GM12878 (cell line): ENCODE measurements at places on chromosomes 12 and 14.

- no peak for DNase-seq
These were observed 1098.7 kb downstream of the BCL11B start for GRCh38 chr14:98173305-98173704.

- DNase-seq = no peak
These were observed 158.1 kb downstream of the FLRT2 start for GRCh38 chr14:85688006-85688405.

GRCh38 chr12:82415402-82415801 is 57.1 kb downstream of the METTL25 start:
- DNase-seq = no peak

DNA sequence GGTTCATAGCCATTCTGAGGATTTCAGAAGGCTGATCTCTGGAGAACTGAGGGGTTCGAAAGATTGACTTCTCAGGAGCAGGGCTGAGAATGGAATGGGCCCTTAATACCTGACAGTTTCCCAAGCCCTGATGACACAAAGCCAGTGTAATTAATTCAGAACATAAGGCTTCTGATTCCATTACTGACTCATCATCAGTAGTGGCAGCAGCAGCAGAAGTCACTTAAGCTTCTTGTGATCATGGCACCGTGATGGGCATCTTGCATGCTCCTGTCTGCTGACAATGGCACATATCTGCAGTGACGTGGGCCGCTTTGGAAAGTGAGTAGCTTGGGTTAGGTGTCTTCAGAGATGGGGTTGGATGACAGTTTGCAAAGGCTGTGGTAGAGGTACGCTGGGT is 38.2 kb upstream of the GSG1 start:
- no peak for DNase-seq

- no peak for DNase-seq
These were observed 15.2 kb downstream of the PPFIBP1 start for GRCh38 chr12:27539191-27539631.

- no peak for DNase-seq
These were observed 490.3 kb downstream of the APAF1 start for GRCh38 chr12:99135376-99135775.

DNA sequence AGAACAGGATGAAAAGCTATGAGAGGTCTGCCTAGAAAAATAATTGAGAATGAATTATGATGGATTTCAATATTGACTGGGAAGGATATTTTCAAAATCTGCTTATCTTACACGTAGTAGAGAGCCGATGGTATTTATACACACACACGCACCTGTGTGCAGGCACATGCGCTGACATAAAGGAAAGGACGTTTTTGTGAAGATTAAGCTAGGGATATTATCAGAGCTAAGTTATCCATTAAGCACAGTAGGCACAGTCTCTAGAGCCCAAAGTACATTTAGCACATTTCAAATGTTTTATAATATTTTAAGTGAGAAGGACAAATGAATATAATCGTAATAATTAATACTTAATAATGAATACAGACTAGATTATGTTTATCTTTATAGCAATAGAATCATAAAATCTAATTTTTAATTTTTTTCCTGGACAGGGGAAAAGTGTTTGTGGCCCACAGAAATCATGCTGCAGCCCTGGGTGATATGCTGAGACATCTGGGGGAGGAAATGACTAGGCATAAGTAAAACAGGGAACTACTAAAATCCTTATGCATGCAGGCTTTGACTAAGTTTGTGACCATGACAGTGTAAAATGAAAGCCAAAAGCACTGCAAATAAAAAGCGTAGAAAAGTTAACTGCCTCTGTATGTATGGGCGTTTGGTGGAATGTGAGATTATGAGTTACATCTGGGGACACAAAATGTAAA is 146.1 kb downstream of the KITLG start:
- DNase-seq = peak; percentile 28

DNA sequence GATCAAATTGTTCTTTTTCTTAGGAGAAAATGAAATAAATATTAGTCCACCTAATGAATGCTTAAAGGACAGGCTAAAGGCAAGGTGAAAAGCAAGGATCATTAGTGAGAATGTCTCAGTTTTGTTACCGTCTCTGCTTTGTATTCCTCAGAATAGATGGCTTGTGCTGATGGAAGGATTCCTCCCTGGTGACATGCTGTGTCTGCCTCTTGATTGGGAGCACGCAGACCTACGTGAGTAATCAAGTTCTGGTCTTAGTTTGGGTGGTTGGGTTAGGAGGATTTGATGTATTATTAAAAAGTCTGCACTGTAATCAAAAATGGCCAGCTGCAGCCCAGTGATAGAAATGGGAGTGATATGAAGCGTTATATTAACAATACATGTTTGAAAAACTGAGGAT is 78.8 kb upstream of the RTL1 start:
- DNase-seq = no peak

GRCh38 chr14:32366986-32367385 is 37.9 kb downstream of the AKAP6 start:
- no peak for DNase-seq

GRCh38 chr12:67802731-67803130 is 154.2 kb downstream of the DYRK2 start:
- DNase-seq = no peak

DNA sequence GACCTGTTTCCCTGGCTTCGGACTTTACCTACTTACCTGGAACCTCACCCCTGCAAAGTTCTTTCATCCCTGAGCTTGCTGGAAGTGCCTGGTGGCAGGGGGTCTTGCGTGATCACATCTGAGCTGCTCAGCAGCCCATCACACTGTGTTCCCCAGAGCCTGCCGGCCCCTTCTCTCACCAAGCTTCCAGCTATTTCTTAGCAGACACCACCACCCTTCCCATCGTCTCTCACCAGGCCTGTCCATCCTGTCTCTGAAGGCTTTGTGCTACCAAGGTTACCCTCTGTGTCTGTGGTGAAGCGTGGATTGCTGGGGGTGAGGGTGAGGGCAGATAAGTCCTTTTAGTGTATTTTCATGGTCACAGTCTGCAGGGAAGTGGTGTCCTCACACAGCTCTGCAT is 78.8 kb upstream of the NRXN3 start:
- no peak for DNase-seq

DNA sequence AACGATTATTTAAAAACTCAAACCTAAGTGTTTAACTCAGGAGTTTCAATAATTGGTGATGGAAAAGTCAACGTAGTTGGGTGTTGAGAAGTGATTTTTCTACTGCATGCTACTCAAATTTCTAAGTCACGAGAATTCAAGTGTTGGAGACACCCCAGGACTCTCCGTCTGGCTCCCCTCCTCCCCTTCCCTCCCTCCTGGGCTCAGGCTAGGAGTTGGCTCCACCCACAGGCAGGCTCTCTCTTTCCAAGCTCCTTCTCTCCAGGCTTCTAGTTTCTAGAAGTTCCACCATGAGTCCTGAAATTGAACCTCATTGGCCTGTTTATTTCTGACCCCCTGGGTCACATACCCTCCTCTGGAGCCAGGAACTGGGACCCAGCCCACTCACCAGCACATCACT is 73.0 kb downstream of the TMEM132D start:
- DNase-seq = no peak

DNA sequence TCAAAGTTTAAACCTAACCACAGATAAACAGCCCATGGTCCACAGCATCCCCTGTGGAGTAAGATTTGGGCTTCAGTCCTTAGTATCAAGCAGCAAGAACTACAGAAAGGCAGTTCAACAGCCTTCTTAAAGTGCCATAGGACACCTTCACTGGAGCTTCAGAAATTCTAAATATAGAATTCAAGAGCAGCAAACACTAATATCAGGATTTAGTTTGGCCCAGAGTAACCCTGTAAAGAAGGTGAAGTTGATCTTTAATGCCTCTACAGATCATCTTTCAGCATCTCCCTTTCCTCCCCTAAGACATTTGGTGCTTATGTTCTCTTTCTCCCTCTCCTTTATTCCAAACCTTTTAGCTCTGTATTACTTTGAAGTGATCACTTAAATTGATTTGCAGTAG is 59.5 kb upstream of the ARHGAP5 start:
- no peak for DNase-seq

DNA sequence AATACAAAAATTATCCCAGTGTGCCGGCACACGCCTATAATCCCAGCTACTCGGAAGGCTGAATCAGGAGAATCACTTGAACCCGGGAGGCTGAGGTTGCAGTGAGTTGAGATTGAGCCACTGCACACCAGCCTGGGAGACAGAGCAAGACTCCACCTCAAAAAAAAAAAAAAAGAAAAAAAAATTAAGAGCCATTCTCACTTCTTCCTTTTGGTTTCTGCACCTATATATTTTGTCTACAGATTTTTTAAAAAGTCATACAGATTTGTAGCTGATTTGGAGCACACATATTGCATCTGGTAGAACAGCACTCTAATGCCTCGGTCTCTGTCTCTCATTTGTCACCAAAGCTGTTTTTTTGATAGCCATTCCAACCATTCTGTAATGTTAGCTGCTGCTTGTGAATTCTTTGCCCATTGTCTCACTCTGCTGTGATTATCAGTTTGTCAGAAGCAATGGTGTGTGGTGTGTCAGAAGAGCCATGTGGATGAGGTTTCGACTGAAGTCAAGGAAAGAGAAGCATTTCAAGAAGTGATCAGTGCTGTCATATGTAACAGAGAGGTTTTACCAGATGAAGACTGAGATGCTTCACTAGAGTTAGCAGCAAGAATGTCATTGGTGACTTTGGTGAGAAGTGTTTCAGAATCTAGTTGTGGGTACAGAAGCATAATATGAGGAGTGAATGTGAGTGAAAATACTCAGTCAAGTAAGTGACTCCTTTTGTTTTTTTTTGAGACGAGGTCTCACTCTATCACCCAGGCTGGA is 8.7 kb upstream of the KTN1 start:
- DNase-seq = no peak

- DNase-seq = peak; percentile 35
These were observed 19.5 kb upstream of the CDK17 start for GRCh38 chr12:96419576-96420276.

DNA sequence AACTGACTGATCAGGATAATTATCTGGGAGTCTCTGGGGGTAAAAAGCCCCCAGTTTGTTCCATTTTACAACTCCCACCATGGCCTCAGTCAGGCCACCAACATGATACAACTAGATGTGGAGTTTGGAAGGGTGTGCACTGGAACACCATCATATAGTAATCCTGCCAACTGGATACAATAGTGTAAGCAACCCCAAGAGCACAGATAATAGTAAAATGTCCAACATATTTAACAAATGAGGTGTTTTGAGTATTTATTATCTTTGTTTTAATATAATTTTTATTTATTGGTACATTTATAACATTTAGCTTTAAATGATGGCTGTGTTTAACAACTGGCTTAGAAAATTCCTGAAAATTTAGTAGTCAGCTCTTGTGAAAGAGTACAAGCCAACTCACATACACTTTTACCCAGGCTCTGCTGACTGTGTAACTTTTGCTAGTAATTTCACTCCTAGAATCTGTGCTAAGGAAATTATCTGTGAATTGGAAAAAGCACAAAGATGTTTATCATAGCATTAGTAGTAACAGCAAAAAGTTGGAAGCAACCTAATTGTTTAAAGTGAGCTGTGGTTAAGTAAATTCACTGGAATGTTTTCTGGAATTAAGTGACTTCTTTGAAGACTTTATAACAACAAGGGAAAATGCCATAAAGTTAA is 196.8 kb downstream of the RAD51B start:
- DNase-seq = no peak

DNA sequence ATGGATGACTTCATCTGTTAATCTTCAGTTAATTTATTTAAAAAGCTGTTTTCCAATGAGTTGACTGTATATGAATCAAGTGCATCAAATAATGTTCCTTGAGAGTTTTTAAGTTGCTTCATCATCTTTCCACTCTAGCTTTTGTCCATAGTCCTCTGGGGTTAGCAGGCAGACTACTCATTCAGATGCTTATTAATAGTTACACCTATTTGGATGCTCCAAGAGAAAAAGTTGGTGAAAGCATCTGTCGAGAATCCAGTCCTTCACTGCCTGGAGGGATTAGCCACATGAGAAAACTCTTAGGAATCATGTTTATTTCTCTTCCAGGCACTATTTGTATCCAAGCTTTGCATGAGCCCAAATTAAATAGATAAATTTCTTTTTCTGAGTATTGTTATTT is 70.2 kb downstream of the DACT1 start:
- DNase-seq = no peak

- DNase-seq = no peak
These were observed 208.3 kb downstream of the PHETA1 start for GRCh38 chr12:111160350-111161241.

- DNase-seq = no peak
These were observed 129.3 kb upstream of the PTPRQ start for GRCh38 chr12:80314741-80315140.

DNA sequence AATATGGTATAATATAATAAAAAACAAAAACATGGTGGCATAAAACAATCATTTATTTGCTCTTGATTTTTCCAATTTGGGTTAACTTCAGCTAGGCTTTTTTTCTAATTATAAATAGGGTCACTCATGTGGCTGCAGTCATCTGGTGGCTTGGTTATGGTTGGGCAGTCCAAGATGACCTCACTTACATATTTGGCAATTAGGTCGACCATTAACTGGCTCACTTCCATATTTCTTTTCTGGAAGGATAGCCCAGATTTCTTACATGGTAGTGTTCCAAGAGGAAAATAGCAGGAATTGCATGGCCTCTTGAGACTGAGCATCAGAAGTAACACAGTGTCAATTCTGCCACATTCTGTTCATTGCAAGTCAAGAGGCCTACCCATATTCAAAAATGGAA is 153.4 kb downstream of the FUT8 start:
- peak; percentile 4 for DNase-seq

DNA sequence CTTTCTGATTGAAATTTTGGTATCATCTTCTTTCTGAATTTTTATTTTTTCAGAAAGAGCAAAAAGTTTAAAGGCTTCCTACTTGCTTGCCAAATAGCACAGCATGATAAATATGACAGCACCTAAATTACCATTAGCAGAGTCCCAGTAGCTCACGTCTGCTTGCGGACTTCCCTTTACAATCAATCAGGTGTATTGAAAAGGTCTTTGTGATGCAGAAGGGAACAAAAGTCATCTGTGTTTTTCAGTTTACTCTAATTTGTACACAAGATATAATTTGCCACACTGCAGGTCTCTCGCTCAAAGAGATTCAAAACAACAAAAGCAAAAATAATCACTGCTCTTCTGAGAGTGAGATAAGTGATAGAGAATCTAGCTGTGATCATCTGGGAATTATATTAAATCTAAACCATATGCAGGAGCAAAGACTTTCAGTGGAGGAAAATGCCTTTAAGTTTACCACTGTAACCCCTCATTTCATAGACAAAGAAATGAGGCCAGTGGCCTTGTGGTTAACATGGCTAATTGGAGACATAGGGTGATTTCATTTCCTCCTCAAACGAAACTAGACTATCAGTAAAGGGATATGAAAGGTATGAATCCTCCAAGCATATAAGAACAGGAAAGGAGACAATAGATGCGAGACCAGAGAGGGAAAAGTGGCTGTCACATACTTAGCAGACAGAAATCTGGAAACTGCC is 240.8 kb upstream of the TMPO start:
- peak; percentile 71 for DNase-seq
